ENCODE measurements at places on chromosomes 16 and 17. TPM values are rescaled to one million over a fixed set of nuclear protein-coding genes. Genes with fewer than 3 reads are reported as not detected.

Gene SCARF1
- total RNA-seq: 0.41 TPM

Gene COA3
- 4.5 TPM for total RNA-seq

DNA sequence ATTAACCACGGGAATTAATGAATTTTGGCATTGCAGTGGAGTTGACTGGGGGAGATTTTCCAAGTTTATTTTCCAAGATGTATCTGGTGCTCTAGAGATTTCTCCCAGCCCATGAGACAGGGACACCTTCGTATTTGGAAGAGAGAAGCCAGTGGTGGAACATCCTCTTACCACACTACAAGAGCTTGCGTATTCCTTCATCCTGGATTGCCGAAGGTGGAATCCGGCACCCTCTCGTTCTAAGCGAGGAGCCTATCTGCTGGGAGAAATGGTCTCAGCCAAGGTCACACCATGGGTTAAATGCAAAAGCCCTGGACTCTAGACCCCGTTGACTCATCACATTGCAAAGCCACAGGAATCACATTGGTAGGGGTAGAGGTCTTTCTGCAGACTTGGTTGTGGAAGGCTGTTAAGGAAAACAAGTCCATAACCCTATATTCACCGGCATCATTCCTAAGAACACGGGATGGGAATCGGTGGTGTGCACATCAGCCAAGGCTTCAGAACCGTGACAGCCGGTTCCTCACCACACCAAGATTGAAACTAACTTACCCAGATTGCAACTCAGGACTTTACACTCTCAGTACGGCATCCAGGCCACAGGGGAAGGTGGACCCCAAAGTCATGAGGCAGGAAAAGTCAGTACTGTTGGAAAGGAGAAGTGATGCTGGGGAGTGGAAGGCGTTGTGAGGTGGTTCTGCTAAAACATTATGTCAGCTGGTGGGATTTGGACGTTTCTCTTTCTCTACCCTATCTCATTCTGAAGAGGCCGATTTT, 259.8 kb downstream of the CPPED1 start:
- DNase-seq: peak; percentile 29

GRCh38 chr17:7894866-7895265, 6.3 kb downstream of the CHD3 start:
- DNase-seq: no peak

- DNase-seq: no peak
Measured at GRCh38 chr17:33832262-33832661, 422.8 kb upstream of the CCL2 start.

- DNase-seq: no peak
Measured at GRCh38 chr17:51372345-51373004, 112.1 kb downstream of the UTP18 start.

Gene KSR1
- 19.4 TPM for total RNA-seq

Gene ZPBP2
- total RNA-seq: not detected

Gene CPHXL
- total RNA-seq: not detected

DNA sequence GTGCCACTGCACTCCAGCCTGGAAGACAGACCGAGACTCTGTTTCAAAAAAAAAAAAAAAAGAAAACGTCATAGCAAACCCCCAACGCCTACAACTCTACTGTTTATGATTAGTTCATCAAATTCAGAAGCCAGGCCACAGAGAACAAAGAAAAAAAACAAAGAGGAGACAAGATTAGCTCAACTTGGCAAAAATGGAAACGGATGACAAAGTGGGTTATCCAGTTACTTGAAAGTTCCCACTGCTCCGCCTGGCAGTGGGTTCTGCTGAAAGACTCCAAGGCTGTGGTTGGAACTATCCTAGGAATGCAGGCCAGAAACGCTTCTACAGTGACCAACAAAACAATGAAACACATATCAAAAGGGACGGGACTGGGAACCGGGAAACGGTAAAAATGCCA, 53.1 kb downstream of the MRM3 start:
- no peak for DNase-seq

Gene GPR142
- not detected for total RNA-seq

DNA sequence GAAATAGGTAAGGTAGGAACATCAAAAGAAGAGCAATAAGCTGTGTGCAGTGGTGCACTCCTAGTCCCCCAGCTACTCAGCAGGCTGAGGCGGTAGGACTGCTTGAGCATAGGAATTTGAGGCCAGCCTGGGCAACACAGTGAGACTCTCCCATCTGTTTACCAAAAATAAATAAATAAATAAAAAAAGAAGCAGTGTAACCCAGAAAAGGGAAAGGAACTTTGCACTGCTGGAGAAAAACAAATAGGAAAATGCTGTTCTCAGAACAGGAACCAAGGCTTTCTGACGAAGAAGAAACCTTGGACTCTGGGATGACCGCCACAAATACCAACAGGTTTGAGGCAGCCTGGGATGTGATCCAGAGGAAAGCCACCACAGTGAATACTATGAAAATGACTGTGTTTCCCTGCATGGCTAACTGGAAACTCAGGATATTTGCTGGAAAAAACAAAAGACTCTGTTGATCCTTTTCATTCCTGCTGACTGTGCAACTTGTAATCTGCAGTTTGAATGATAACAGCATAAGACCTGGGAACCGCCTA, 41.2 kb downstream of the TTC19 start:
- no peak for DNase-seq

Gene ANKS4B
- not detected for total RNA-seq

- no peak for DNase-seq
Measured at GRCh38 chr16:800834-801511, 439 bp upstream of the GNG13 start.

Gene KRTAP1-1
- total RNA-seq: not detected

DNA sequence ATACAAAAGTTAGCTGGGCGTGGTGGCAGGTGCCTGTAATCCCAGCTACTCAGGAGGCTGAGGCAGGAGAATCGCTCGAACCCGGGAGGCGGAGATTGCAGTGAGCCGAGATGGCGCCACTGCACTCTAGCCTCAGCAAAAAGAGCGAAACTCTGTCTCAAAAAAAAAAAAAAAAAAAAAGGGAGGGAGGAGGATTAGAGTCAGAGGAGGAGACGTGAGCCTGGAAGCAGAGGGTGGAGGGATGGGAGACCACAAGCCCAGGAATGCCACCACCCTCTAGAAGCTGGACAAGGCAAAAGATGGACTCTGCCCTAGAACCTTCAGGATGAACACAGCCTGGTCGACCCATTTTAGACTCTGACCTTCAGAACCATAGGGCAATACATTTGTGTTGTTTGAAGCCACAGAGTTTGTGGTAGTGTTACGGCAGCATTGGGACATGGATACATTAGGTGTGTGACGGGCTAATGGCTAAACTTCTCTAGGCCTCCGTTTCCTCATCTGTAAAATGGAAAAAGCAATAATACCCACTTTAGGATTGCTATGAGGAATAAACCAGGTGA, 2.1 kb upstream of the SMIM22 start:
- no peak for DNase-seq

Gene SLC52A1
- 0.17 TPM for total RNA-seq

GRCh38 chr16:1610071-1610898, 1.6 kb downstream of the IFT140 start:
- peak; percentile 90 for DNase-seq

DNA sequence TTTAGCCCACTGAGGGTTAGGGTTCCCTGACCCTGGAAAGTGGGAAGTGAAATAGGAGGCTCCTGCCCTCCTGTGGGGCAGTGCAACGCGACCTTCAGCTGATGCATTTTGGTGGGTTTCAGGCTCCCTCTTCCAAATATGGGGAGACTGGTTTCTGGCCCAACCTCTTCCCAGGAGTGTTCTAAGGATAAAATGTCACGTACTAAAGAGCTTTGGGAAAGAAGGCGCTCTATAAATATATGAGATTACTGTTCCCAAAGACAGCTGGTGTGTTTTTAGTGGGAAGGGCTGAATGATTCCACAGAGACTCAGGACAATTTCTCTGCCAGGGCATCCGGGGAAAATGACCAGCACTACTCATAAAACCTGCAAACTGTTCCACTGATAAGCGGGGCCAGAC, 9.8 kb downstream of the SLC35B1 start:
- no peak for DNase-seq

- no peak for DNase-seq
Measured at GRCh38 chr16:89729863-89730593, 8.7 kb downstream of the ZNF276 start.

Gene COX4I1
- 750 TPM for total RNA-seq

GRCh38 chr17:75404223-75404730, 1.2 kb downstream of the GRB2 start:
- peak; percentile 19 for DNase-seq

Gene TSNAXIP1
- 0.52 TPM for total RNA-seq

DNA sequence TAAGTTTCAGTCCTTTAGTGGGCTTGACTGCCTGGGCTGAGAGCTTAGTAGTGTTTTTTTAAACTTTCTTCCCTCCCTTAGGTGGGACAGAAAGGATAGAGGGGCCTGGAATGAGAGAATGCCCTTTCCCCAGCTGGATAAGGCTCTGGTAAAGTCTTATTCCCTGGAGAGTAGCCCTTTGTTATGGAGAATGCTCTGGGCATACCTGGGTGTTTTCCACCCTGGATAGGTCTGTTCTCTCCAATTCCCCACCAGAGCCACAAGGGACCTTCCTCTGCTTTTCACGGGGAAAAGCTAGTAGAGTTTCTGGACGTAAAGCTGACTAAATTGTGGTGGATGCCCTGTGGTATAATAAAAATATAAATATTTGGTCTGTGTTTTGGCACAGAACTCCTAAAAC, 164.1 kb downstream of the HS3ST4 start:
- no peak for DNase-seq

Gene NLRC3
- total RNA-seq: 51.5 TPM

GRCh38 chr17:2792366-2793169, 3.7 kb upstream of the RAP1GAP2 start:
- peak; percentile 84 for DNase-seq

Gene TP53TG3C
- not detected for total RNA-seq

GRCh38 chr16:57360321-57360935, 1.8 kb downstream of the CCL22 start:
- no peak for DNase-seq

Gene G6PC1
- not detected for total RNA-seq

- no peak for DNase-seq
Measured at GRCh38 chr17:16005636-16006035, 6.0 kb downstream of the TTC19 start.

Gene ZACN
- total RNA-seq: 0.98 TPM

Gene HCRT
- not detected for total RNA-seq

GRCh38 chr17:17780922-17781590, 55.7 kb downstream of the SREBF1 start:
- no peak for DNase-seq

Gene PRSS36
- 0.56 TPM for total RNA-seq

Gene OSGIN1
- total RNA-seq: 2.6 TPM

GRCh38 chr17:18960241-18960665, 8.3 kb downstream of the SLC5A10 start:
- DNase-seq: no peak

Gene RBFOX1
- not detected for total RNA-seq

GRCh38 chr16:63998-64913, 8.2 kb downstream of the RHBDF1 start:
- no peak for DNase-seq

DNA sequence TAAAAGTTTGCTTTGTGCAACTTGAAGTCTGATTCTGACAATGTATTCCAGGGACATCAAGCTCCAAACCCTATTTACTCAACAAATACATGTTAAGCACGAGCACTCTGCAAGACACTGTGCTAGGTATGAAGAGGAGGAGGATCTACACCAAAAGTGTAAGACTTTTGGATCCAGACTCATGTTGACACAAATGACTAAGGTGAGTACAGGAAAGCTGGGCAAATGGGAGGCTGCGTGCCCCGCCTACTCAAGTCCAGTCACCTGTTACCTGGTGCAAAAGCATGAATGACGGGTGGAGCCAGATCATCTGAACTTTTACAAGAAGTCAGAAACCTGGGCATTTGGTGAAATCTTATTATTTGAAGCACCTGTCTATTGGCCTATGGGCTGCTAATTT, 120.7 kb downstream of the ABCC12 start:
- no peak for DNase-seq

Gene C17orf78
- total RNA-seq: not detected

DNA sequence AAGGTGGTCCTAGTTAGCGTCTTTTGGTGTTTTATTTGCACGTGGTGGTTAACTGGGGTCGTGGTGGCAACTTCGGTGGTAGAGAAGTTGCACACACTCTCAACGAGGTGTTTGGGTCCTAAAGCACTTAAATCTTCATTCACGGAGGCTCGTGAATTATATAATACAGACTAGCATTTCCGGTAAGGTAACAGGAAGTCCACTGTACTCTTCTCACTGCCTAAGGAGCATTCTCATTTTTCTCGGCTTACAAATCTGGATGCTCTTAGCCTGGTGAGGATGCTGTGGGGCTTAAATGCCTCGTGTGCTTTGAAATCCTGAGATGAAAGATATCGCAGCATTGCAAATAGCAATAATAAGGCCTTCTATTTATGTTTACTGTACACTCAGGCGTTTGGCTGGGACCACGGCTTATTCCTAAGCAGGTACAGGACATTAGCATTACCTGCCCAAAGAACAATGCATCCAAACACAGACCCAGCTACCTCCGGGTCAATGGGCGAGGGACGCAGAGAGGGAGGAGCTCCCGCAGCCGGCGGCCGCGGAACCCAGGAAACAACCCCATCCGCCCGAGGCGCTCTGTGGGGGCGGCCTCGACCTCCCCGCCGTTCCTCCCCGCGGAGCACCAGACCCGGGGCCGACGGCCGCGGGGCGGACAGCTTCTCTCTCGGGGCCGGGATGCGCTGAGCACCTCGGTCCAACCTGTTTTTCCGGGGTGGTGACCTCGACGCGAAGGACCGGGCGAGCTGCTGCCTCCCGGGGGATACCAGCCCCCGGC, 856 bp downstream of the DNAJA2 start:
- DNase-seq: no peak

DNA sequence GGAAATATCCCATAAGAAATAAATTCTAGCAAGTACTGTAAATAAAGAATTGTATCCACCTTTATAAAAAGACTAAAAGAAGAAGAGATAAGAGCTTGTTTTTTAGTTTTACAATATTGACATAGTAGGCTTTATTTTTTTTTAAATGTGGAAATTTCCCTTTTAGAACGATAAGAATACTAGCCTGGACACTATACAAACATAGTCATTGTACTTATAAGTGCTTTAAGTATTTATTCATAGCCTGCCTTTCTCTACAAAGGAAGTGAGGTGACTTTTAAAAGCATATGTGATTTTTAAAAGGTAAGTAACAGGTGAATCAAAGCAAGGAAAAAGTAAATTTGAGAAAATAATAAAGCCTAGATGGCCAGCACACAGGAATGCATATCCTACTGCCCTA, 17.7 kb downstream of the TOX3 start:
- DNase-seq: no peak

- no peak for DNase-seq
Measured at GRCh38 chr16:50613964-50614474, 65.8 kb downstream of the NKD1 start.

DNA sequence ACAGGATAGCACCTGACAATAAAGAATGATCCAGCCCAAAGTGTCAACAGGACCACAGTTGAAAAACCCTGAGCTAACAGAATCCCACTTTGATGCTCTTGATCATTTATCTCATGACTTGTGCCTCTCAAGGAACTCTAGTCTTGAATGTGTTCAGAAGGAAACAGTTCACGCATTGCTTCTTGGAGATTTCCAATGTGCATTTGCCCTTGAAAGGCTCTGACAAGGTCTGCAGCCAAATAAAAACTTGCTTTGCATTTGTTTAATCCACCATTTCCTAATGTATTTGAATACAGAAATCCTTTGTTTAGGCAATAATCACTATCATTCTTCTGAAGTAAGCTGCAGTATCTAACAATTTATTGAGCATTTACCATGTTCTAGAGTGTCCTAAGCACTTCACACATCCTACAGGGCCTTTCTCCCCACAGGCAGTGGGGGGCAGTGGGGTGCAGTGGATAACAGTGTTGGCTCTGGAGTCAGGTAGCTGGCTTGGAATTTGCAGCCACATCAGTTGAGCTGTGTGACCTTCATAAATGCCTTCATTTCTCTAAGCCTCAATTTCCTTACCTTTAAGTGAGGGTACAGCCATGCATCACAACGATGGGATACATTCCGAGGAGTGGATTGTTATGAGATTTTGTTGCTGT, 239.7 kb downstream of the XYLT1 start:
- DNase-seq: no peak

Gene KRT16
- total RNA-seq: not detected
